Cortex of kidney (tissue), 1 donor: ENCODE measurements at places on chromosomes 1 and 21.

DNA sequence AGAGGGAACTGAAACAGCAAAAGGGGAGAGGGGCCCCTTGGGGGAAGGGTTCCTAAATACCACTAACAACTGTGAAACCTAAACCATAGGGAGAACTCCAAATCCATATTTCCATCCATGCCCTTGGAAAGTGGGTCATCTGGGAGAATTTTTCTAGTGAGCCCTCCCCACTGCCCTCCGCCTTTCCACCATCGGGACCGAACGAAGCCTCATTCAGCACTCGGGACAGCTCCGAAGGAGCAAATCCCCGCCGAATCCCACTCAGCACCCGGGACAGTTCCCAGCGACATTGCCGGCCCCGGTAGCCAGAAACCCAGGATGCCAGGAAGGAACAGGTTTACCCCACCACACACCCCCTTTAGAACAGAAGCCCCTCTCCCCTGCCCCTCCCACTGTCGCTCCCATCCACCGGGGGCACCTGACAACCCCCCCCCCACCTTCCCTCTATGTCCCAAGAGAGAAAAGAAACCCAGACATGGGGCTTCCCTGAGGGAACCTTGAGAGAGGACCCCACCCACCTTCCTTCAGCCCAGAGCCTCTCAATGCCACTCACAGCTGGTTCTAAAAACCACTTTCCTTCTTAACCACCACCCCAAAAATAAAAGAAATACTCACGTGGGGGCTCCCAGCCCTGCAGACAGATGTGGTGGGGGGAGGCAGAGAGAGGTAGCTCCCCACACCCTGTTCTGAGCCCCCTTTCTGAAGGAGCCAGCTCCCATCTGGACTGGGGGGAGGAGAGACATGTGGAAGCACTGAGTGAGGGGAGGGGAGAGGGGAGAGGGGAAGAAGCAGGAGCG is 4.5 kb downstream of the DLGAP3 start:
- no peak for DNase-seq

GRCh38 chr1:108016451-108016920 is 51.5 kb upstream of the VAV3 start:
- DNase-seq = no peak

- DNase-seq = no peak
Observed at GRCh38 chr1:228228601-228229074, 20.8 kb downstream of the OBSCN start.

GRCh38 chr1:62724430-62724829 is 36.2 kb upstream of the DOCK7 start:
- no peak for DNase-seq

- DNase-seq = no peak
Observed at GRCh38 chr1:44326821-44327465, 28.1 kb downstream of the ERI3 start.

DNA sequence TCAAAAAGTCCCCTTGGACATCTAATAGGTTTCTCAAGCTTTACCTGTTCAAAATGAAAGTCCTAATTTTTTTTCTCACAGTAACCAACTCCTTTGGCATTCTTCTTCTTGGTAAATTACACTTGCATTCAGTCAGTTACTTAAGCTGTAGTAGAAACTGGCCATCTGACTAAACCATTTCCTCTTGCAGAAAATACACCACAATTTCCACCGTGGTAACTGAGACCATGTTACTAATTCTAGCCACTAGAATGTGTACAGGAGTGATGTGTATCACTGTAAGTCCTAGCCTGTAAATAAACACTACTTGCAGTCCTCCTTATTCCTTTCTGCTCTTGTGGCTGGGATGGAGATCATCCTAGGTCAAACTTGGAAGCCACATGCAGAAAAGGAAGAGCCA is 965.4 kb upstream of the TMPRSS15 start:
- DNase-seq = no peak

DNA sequence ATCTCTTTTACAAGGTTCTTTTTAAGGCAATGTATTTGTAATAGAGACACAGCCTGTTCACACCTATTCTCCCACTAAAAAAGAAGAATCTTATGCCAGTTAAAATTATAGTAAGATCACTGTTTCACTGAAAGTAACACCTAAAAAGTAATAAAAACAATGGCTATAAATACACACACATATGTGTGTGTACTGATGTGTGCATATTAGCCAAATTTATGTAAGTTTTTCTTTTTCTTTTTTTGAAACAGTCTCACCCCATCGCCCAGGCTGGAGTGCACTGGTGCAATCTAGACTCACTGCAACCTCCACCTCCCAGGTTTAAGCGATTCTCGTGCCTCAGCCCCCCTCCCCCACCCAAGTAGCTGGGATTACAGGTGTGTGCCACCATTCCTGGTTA is 56.8 kb upstream of the SLC30A10 start:
- no peak for DNase-seq

GRCh38 chr1:219963432-219963831 is 35.1 kb upstream of the SLC30A10 start:
- DNase-seq = no peak

DNA sequence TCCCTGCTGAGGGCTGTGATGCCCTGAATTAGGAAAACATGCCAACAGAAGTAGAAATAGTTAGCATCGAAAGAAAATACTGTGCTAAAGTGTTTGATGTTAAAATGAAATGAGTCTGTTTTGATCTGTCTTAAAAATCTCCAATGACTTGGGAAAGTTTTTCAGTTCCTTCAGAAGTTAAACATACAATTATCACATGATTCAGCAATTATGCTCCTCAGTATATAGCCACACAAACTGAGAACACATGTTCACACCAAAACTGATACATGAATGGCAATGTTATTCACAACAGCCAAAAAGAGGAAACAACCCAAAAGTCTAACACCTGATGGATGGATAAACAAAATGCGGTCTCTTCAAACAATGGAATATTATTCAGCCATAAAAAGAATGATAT is 130.6 kb downstream of the PTPN14 start:
- no peak for DNase-seq

- DNase-seq = no peak
Observed at GRCh38 chr1:60280819-60281218, 207.2 kb upstream of the C1orf87 start.

- DNase-seq = no peak
Observed at GRCh38 chr1:37157634-37158033, 123.3 kb upstream of the GRIK3 start.

DNA sequence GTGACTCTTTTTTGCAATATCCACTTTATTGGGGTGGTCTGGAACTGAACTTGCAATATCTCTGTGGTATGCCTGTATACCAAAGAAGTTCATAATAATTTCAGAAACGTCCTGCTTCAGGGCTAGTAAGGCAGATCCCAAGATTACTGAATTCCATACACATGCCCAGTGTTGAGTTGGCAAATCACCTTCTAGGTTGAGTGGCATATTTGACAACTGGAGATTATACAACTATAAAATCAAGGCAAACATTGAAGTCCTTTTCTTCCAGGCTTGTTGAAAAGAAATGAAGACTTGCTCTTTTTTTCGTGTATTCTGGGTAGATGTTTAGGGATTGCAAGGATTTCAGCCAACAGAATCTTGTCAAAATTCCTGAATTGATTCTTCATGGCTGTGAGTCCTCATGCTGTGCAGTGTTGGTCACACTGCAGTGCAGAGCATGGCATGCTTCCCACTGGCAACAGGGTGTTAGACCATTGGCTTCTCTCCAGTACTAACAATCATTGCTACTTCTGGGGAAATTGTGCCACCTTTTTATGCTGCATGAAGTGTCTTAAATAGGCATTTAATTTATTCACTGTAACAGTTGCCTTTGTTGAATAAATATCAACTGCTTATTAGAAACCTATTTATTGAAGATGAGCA is 367.1 kb upstream of the ADGRL4 start:
- no peak for DNase-seq

- no peak for DNase-seq
Observed at GRCh38 chr1:205792961-205793673, 17.8 kb upstream of the RAB29 start.

DNA sequence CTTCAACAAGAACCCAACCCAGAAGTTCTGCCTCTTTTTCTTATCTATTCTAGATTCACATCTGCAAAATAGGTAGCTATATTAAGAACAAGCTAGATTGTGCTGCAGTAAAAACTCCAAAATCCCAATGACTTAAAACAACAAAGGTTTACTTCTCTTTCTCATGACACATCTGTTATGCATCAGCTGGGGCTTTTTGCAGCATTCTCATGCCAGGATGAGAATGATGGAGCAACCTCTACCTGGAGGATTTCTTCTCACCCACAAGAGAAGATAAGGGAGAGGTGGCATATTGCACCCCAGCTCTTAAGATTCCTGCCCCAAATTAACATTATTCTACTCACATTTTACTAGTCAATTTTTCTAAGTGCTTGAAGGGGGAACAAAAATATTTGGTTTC is 152.3 kb upstream of the SPAG17 start:
- no peak for DNase-seq

DNA sequence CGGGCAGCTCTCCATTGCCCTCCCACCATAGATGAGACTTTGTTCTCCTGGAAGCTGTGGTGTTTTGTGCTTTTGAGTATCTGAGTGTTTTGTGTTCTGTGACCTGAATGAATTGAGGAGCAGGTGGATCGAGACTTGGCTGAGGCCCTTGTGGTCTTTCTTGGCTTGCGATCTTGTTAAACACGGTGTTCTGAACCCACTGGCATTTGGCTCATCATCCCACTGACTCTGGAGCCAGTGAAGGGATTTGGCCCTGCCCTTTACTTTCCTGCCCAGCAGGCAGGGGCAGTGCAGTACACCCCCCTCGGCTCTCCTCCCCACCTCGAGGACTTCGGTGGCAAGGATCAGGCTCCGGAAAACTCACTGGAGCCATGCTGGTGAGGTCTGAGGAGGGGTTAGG is 30.6 kb downstream of the PKNOX1 start:
- DNase-seq = no peak

- no peak for DNase-seq
Observed at GRCh38 chr1:186055846-186056245, 319.2 kb downstream of the TPR start.

DNA sequence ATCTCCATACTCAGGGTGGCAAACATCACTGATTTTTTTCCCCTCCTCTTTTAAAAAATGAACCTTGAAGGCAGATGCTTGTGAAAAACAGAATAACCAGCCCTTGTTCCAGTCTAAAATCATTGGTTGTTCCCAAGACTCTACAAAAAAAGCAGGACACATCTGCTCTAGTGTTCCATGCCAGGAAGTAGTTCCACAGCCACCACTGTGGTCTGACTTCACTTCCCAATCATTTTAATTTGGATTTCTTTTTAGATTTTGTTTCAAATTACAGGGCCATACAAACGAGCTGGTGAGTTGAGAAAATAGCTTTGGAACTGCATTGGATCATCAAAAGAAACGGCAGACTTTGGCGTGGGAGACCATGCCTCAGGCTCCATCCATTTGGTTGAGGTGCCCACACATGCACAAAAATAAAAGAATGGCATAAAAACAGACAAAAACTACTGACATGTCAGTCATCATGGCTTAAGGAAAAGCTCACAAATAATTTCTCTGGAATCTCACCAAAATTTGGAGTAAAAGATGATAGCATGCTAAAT is 210.0 kb downstream of the GABPA start:
- DNase-seq = no peak

DNA sequence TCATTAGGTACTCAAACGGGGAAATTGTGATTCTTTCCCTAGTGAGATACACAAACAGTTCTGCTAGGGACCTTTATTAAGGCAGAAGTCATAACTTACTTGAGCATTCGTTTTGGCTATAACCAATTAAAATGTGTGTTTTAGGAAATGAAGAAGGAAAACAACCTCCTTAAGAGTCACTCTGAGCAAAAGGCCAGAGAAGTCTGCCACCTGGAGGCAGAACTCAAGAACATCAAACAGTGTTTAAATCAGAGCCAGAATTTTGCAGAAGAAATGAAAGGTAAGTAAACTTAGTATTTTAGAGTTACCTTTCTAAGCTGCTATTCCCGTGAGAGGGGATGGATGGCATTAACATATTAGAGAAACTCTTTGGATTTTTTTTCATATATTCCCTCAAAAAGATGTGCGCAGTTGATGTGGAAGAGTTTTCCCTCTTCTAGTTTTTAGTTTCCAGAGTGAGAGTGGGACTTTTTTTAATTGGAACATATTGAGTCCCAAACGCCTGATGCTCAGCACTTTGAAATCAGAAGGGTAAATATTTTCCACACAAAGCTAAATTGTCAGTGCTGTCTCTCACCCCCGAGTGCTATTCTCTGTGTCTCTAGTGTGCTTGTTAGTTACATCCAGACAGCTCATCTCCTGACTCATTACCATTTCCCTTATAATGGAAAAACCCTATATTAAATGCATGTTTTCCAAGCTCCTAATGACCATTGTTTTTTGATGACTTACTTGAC is 34.9 kb downstream of the CENPF start:
- no peak for DNase-seq

DNA sequence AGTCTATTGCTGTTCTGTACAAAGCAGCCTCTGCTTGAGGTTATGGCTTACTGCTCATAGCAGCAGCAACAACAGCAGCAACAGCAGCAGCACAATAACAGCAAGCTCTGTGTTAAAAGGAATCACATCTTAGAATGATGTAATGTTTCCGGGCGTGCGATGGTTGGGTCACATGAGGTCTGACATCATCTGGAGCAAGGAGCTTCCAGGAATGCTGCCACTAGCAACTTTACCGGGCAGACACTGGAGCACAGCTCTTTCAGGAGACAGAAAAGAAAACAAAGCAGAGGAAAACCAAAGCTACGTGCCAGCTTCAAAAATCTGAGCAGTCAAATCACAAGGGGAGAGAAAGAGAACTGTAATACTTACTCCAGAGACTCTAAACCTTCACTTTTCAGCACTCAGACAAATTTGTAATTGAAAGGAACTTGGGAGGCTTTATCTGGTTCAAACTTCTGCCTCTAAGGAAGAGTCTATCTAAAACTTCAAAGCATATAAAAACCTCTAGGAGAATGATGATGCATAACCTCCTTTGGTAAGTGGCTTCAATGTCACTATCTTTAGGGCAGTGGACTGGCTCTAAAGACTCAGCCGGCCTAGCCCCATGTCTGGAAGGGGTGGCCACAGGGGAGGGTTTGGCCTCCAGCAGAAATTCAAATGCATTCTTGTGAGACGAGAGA is 28.3 kb upstream of the RAB3GAP2 start:
- no peak for DNase-seq

GRCh38 chr1:178133239-178133989 is 39.5 kb downstream of the RASAL2 start:
- DNase-seq = no peak

GRCh38 chr1:196678510-196678884 is 26.7 kb downstream of the CFH start:
- no peak for DNase-seq

DNA sequence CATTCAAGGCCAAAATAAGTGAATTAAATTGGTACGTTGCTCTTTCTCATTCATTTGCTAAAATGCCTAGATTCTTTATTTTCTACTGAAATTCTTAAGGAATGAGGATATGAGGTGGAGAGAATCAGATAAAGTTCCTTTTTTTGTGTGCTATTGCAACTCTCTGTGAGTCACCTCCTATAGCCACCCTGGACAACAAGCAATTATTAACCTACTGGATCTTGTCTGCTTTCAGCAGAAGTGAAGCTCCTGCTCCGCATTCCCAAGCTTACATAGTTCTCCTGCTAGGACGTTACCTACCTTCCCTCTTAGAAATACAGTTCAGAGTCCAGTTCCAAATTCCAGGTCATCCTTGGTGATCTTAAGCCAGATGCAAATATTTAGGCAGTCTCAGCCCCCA is 4.8 kb upstream of the KCNJ6 start:
- no peak for DNase-seq
